ENCODE measurements at places on chromosomes 5 and 9.

GRCh38 chr5:136655468-136655867 is 290.1 kb upstream of the TRPC7 start:
- no peak for DNase-seq

DNA sequence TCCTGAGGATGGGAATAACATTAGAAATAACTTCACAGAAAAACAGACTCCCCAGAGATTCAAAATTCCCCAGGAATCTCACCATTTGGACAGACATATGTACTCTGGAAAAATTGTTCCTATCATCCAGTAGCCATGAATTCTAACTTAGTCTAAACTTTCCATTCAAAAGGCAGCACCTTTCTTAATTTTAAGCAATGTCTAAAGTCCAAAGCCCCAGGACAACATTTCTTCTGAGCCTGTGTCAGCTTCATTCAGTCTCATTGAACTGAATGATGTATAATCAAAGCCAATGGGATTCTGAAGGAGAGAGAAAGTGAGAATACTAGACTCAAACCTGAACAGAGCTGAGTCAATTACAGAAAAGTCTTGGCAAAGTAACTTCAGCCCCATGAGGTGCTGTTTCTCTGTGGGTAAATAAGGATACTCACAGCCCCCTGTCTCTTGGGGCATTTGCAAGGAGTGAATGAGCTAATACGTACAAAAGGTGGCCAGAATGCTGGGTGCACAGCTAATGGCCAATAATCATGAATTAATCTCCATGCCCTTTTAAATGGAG is 140.6 kb downstream of the SEMA5A start:
- DNase-seq, result no peak

DNA sequence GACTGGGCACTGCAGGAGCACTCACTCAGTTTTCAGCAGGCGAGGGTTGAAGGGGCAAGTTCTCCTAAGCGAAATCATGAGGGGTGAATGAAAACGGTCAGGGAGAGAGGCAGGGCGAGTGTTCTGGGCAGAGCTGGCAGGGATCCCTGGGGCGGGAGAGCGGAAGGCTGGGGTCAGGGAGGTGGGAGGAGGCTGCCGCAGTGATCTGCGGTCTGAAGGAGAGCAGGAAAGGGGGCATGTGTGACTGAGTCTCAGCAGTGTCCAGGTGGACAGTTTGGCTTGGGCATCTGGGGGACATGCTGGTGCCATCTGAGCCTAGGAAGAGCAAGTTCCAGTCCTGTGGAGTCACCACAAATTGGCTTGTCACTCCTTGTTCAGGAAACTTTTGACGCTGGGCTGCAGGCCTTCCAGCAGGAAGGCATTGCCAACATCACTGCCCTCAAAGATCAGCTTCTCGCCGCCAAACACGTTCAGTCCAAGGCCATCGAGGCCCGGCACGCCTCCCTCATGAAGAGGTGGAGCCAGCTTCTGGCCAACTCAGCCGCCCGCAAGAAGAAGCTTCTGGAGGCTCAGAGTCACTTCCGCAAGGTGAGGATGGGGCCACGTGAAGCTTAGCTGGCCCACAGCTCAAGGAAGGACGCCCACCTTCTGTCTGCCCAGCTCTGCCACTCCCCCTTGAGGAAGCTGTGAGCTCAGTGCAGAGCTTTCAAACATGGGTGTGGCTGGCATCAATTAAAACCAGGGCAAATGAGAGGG is 31.1 kb downstream of the DYNC2I2 start:
- no peak for DNase-seq

DNA sequence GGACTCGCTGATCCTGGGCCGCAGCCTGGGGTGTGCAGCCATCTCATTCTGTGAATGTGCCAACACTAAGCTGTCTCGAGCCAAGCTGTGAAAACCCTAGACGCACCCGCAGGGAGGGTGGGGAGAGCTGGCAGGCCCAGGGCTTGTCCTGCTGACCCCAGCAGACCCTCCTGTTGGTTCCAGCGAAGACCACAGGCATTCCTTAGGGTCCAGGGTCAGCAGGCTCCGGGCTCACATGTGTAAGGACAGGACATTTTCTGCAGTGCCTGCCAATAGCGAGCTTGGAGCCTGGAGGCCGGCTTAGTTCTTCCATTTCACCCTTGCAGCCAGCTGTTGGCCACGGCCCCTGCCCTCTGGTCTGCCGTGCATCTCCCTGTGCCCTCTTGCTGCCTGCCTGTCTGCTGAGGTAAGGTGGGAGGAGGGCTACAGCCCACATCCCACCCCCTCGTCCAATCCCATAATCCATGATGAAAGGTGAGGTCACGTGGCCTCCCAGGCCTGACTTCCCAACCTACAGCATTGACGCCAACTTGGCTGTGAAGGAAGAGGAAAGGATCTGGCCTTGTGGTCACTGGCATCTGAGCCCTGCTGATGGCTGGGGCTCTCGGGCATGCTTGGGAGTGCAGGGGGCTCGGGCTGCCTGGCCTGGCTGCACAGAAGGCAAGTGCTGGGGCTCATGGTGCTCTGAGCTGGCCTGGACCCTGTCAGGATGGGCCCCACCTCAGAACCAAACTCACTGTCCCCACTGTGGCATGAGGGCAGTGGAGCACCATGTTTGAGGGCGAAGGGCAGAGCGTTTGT is 19.9 kb downstream of the PTGES2 start:
- DNase-seq, result no peak

DNA sequence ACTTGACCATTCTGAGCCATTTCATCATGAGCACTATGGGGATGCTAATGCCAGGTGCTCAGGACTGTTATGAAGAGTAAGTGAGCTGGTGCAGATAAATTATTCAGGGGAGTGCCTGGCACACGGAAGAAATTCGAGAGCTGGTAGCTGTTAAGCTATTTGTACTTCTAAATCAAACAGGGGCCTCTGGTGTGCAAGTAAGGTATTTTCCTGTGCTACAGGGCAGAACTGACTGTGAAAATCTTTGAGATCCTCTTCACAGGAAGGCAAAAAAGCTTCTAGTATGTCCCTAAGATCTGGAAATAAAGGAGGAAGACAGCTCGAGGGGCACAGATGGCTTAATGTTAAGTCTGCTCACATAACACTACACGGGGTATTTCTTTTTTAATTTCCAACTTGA is 106.3 kb upstream of the SPOCK1 start:
- DNase-seq, result no peak

- no peak for DNase-seq
Measured at GRCh38 chr5:111266491-111266890, 42.3 kb downstream of the CAMK4 start.

DNA sequence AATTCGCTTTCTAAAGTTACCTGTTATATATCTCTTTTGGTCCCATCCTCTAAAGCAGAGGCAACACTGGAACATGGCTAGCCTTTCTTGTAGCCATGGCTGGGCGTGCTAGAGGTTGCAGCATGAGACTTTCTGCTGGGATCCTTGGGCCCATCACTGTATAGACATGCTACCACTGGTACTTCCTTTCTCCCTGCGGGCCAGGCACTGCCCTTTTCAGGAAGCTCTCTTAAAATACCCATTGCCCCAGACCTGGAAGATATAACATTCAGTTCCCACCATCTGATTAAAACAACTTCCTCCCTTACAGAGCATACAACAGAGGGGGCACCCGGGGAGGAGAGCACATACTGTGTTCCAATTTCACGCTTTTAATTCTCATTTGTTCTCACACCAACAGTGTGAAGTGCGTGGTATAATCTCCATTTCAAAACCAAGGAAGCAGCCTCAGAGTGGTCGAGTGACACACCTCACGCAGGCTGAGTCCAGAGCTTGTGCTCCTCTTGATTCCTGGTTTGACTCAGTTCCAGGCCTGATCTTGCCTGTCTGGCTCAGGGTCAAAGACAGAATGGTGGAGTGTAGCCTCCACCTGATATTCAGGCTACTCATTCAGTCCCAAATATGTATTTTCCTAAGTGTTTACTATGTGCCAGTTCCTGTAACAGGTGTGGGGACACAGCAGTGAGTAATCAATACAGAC is 22.6 kb downstream of the PTGS1 start:
- DNase-seq, result no peak

Data from NCI-H2029 treated with DMSO at 0.1 percent for 48 hours (cell line).